HL-60 (cell line): ENCODE measurements at places on chromosomes 2 and 18.
A peak's percentile ranks its signal among the peaks of the same experiment; 100 is the strongest.

GRCh38 chr2:216183462-216183861 lies 74.3 kb downstream of the XRCC5 start:
- DNase-seq = peak; percentile 34

DNA sequence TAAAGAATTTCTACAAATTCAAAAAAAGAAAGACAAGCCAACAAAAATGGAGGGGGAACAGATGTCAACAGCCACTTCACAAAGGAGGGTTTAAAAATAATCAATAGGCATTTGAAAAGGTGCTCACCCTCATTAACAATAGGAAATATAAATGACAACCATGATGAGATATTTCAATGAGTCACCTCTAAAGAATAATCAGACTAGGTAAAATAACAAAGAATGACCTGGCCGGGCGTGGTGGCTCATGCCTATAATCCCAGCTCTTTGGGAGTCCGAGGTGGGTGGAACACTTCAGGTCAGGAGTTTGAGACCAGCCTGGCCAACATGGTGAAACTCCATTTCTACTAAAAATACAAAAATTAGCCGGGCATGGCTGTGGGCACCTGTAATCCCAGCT lies 133.6 kb downstream of the KCNE4 start:
- no peak for DNase-seq

- DNase-seq = no peak
Observed at GRCh38 chr18:39795350-39795749, 2159.7 kb upstream of the PIK3C3 start.

DNA sequence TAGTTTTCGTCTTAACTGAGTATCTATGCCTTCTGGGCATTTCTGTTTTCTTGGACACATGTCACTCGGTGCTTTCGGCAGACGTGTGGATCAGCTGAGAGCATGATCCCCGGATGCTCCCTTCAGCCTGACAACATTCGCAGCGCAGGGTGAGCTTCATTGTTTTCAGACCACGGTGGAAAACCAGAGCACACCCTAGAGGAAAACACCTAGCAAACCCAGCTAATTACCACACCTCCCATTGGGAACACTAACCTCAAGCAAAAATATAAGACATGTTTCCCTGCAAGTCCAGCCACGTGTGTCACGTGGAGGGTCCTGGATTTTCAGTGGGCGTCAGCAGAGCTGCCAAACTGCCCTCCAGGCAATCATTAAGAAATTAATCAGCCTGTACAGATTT lies 31.0 kb downstream of the ANKRD29 start:
- no peak for DNase-seq

GRCh38 chr2:170165129-170165528 lies 12.8 kb upstream of the MYO3B start:
- no peak for DNase-seq

DNA sequence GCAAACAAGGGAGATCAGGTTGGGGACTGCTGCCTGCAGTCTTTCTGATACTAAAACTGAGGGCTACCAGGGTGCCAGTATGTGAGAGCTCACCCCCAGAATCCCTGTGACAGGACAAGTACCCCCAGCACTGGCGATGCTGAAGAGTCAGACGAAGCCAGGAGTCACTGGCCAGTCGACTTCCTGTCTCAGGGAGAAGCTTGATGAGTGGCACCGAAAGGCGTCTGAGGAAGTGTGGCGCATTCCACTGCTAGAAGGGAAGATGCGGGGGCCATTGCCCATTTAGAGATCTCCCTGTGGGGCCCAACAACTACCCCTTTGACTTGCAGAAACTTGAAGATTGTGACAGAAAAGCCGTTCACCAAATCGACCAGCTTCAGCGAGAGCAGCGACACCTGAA lies 22.0 kb downstream of the MXD1 start:
- DNase-seq = no peak
